ENCODE measurements at places on chromosomes 7 and 10. TPM values are rescaled to one million over a fixed set of nuclear protein-coding genes. Genes with fewer than 3 reads are reported as not detected.

CALHM3 gene
- not detected for total RNA-seq

ACHE gene
- total RNA-seq, result not detected

DNA sequence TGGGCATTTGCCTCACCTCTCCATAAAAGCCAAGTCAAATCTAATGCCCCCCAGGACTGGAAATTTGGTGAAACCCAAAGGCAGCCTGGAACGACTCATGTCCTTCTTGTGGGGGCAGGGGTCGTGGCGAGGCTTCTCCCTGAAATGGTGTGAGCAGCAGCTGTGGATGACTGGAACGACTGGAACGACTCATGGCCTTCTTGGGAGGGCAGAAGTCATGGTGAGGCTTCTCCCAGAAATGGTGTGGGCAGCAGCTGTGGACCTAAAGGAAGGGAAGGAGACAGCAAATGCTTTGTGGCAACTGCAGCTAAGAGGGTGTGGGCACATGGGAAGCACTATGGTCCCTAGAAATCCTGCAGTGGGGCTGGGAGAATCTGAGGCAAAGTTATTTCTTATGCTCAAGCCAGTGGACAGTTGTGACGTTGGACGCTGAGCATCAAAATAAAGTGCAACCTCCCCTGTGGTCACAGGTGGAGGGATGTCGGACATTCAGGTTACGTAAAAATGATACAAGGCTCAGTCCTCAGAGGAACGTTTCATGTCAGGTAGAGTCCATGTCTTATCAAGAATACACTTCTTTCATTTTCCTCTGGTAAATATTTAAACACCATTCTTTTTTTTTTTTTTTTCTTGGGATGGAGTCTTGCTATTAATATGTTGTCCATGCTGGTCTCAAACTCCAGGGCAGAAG lies 107.0 kb upstream of the KIF5B start:
- no peak for DNase-seq

GRCh38 chr10:101311185-101312066 lies 42.5 kb upstream of the BTRC start:
- no peak for DNase-seq

GRCh38 chr10:5480162-5480941 lies 19.0 kb downstream of the CALML5 start:
- DNase-seq, result no peak

DNA sequence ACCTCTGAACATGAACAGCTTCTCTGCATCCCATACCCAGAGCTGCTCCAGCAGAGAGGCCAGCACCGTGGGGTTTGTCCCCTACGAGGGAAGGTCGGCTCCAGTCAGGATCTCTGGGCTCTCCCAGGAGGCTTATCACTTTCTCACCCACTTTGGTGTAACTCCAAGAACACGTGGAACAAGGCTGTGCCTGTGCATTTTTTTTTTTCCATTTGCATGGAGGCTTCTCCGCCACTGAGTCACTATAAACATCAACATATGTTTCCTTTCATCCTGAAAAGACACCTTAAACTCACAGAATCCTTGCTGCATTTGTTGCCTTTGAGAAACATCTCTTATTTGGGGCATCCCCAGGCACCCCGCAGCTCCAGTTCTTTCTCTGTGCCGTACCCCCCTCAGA lies 29.4 kb upstream of the ECHDC3 start:
- no peak for DNase-seq

SLC26A4 gene
- total RNA-seq, result not detected

DNA sequence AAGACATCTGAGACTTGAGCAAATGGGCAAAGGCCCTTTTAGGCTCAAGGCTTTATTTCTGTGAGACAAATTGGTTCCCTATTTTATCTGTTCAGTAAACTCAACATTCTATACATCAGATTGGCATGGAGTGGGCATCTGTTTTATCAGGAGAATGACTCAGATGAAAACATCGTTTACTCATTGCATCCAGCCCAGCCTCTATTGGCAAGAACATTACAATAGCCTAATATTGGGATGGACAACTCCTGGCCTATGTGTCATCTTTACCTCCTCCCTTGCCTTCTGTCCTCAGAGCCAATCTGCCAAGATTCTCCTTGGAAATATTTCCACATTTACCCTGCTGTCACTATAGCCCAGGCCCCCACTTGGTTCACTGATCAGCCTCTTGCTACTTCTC lies 5.5 kb upstream of the BLNK start:
- DNase-seq, result no peak

ACBD7 gene
- 15.0 TPM for total RNA-seq

DNA sequence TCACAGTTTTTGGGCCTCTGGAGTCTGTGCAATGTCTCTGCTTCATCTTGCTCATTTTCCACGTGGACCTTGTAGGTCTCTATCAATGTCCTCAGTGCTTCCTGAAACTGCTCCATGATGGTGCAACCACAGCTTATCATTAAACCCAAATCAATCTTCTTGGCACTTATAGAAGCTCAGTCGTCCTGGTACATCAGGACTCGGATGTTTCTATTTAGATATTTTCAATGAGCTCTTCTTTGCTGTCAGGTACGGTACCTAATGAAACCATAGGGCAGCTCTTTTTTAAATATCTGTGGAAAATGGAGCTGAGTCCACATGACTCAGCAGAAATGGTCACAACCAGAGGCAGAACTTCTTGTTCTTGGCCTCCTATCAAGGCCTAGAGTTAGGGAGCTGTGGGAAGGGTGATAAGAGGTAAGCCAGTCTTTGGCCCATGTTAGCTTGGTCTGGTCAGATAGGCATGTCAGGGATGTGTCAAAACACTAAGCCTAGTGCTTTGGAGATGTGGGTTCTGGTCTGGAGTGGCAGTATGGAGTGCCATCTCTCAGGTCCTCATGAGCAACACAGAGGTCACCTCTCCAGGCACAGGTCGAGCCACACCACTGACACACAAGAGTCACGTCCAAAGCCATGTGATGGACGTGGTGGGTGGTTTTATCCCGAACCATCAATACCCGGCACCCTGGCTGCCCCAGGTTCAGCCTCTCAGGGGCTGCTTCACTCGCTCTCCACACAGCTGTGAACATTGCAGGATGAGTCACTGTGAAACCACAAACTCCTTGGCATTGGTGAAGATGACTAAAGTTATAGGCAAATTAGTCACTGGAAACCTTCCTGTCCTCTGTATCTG lies 87.0 kb downstream of the TBXAS1 start:
- DNase-seq, result peak; percentile 89

LIPJ gene
- total RNA-seq, result not detected

ADGRA1 gene
- not detected for total RNA-seq

- DNase-seq, result no peak
Observed at GRCh38 chr7:21142081-21142480, 285.8 kb upstream of the SP4 start.

DNA sequence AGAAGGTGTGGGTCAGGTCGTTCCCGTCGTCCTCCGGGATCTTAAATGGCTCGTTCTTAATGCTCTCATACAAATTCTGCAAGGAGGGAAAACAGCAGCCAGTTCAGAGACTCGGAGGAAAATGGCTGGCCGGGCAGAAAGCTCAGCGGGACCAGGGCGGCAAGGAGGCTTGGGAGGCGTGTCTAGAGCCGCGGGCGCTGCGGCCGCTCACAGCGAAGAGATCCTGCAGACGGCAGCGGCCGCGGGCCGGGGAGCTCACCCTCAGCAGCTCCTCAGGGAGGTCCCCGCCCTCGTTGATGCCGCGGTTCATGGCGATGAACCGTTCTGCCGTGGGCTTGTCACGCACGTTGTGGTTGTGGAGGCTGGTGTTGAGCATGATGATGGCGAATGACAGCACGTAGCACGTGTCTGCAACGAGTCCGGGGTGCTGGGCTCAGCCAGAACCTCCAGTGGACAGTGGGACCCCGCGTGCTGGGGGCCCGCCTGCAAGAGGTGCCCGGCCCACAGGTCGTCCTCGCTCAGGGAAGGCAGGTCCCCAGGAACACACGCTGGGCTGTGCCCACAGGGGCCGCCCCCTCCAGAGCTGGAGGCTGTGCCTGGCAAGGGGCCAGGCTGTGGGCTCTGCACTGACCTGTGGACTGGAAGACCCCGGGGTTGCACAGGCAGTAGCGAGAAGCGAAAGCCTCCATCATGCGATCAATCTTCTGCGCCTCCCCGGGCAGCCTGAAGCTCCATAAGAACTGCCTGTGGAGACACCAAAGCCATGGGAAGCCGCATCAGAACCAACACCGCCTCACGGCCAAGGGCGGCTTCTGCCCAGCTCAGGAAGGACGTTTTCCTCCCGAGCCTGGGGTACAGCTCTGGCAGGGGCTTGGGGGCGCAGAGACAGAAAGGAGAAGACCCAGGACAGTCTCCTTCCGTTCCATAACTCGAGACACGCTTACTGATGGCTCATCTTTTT lies 101.6 kb downstream of the CYTH3 start:
- DNase-seq, result no peak

CYP2C18 gene
- total RNA-seq, result not detected

DNA sequence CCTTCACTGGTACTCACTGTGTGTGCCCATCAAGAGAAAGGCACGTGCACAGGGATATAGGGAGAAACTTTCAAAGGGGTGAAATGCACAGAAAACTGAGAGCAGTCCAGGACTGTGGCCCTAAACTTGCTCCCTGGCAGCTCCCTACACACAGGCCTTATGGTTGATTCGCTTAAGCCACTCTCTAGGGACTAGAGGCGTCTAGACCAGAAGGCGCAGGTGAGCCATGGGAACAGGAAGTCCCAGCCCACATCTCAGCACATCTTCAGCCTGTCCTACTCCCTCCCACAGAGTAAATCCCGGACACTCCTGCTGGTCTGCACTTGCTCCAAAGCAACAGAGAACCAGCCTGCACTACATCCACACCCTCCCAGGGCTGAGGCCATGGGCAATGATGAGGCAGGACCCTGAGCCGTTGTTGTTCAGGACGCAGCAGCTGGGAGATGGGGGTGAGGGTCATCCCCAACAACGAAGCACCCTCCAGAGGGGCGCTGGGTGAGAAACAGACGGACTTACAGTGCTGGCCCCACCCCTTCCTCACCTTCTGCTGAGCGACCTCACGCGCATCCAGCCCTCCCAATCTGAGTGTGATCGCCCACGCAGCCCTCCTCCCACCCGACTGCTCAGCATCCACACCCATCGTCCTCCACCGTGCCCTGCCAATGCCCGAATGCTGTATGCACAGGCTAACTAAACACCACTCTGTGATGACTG lies 109.3 kb downstream of the TNS3 start:
- peak; percentile 49 for DNase-seq

DNA sequence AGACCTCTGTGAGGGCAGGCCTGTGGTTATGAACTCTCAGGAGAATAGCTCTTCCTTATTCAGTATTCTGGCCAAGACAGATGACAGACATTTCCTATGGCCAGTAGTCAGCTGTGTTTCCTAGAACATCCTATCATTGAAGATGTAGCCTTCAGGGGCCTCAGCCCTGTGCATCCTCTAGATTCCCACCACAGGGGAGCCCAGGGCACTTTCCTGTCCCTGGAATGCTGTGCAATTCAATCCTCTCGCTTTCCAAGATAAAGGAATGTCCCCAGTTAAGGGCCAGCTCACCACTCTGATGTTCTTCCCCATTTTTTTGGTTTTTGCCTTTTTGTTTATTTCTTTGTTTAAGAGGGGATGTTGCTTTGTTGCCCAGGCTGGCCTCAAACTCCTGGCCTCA lies 578.8 kb upstream of the C7orf33 start:
- no peak for DNase-seq

GRCh38 chr7:27260211-27260610 lies 17.6 kb downstream of the EVX1 start:
- DNase-seq, result no peak

ANKRD61 gene
- 0.68 TPM for total RNA-seq

- no peak for DNase-seq
Observed at GRCh38 chr10:66780796-66781195, 145.0 kb upstream of the LRRTM3 start.

DNA sequence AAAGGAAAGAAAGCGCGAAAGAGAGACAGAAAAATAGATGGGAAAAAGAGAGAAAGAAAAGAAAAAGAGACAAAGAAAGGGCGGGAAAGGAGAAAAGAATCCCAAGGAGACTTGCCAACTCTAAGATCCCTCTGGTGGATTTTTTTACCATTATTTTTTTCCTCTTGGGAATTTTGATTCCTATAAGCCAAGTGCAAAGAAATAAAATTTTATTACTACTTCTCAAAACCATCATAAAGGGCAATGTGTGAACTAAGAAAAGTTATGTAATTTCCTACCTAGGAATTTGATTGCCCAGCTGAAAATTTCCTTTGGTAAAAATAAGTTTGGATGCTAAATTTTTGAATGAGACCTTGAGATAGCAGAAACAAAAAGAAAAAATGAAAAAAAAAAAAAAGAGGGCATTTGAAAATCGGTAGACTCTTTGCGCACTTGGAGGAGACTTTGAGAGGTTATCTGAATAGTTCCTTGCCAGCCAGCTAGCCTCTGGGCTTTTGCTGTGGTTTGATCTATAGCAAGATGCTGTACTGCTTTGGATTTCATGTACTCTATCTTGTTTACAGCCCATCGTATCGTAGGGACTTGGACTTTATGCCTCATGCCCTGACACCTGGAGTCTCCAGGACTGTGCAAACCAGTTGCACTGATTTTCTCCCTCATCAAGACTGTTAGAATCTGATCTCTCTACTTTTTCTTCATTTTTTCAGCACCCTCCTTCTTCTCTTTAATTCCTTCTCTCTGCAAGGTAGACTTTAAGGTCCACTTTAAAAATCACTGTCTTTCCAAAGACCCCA lies 535.4 kb upstream of the MKI67 start:
- DNase-seq, result no peak

PSPH gene
- 45.1 TPM for total RNA-seq

PTF1A gene
- total RNA-seq, result not detected

GPER1 gene
- total RNA-seq, result 75.9 TPM

GRCh38 chr10:91006752-91007346 lies 86.0 kb upstream of the ANKRD1 start:
- peak; percentile 23 for DNase-seq

DNA sequence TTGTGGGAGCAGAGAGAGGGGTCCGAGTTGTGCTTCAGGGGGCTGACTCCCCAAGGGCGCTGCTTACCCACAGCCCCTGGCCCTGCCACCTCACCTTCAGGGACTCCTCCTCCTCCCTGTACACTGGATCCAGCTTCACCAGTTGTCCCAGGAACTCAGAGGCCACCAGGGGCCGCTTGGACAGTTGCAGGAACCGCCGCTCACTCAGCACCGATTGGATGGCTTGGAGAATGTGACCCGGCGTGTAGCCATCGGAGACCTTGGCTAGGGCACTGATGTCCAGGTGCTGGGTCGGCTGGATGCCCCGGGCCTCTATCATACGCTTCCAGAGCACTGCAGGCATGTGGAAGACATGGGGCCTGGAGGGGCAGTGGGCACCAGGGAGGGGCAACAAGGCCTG lies 4.5 kb upstream of the ASB10 start:
- no peak for DNase-seq

- DNase-seq, result no peak
Observed at GRCh38 chr10:69089638-69090599, 2.0 kb downstream of the SRGN start.

- DNase-seq, result no peak
Observed at GRCh38 chr7:32163141-32163806, 93.1 kb upstream of the PDE1C start.

GPR26 gene
- total RNA-seq, result not detected

DNA sequence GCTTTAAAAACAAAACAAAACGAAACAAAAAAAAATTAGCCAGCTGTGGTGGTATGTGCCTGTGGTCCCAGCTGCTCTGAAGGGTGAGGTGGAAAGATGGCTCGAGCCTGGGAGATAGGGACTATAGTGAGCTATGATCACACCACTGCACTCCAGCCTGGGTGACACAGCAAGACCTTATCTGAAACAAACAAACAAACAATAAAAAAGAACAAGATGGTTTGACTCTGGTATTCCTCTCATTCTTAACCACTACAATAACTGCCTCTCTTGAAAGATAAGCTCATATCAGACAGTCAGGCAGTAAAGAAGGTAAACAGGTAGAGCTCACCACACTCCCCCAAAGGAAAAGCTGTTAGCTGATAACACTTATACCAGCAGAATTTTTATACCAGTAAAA lies 14.1 kb upstream of the DUSP5 start:
- DNase-seq, result no peak

Measured in OCI-LY7 (cell line).